ENCODE measurements at places on chromosomes 6 and 20.

DNA sequence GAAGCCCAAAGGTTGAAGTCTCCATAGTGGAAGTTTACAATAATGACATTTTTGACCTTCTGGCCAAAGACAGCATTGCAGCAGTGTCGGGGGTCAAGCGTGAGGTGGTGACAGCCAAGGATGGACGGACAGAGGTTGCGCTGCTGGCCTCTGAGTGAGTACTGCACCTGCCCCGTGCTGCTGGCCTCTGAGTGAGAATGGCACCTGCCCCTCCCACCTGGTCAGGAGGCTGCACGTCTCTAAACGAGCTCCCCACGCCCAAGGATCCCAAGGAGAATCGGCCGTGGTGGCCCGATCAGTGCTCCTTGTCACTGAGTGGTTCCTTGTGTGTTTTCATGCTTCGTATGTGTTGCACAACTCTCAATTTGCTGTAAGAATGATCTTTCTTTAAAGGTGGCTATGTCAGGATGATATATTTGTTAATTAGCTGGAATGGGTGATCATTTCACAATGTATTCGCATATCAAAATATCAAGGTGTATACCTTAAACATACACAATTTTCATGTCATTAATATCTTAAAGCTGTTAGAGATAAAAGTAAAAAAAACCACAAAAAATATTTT lies 40.4 kb downstream of the FRMD1 start:
- no peak for DNase-seq

- DNase-seq = no peak
These were observed 11.7 kb upstream of the TBC1D7 start for GRCh38 chr6:13339863-13340630.

DNA sequence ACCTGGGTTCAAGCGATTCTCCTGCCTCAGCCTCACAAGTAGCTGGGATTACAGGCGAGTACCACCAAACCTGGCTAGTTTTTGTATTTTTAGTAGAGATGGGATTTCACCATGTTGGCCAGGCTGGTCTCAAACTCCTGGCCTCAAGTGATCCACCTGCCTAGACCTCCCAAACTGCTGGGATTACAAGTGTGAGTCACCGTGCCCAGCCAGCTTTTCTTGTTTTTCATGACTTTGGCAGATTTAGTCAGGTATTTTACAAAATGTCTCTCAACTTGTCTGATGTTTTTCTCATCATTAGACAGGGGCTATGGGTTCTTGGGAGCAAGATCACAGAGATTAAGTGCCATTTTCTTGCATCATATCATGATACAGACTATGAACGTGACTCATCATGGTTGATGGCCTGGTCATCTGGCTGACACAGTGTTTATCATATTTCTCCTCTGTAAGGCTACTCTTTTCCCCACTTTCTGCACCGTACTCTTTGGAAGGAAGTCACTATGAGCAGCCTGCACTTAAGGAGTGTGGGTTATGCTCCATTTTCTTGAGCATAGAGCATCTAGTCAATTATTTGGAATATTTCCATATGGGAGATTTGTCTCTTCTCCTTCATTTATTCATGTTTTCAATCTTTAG lies 67.8 kb downstream of the RNF182 start:
- DNase-seq = no peak

- DNase-seq = no peak
These were observed 558.7 kb downstream of the LMBRD1 start for GRCh38 chr6:69238067-69238466.

- no peak for DNase-seq
These were observed 5.0 kb downstream of the MANBAL start for GRCh38 chr20:37294262-37294981.

GRCh38 chr20:37903317-37904007 lies 535 bp downstream of the VSTM2L start:
- no peak for DNase-seq

GRCh38 chr20:44597930-44598329 lies 15.6 kb downstream of the PKIG start:
- DNase-seq = no peak

DNA sequence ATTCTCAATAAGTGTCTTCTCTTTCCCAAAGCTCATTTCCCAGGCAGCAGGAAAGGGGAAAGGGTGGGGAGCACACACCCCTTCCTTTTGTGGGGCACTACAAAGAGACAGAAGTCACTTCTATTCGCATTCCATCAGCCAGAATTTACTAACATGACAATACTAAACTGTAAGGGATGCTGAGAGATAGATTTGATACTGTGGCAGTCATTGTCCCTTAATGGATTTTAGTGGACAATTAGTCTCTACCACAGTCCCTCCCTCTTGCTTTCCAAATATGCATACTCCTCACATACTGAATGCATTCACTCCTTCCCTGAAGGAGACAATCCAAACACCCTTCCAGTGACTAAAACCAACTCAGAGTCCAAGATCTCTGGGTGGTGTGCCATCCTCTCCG lies 50.5 kb downstream of the ABRACL start:
- DNase-seq = no peak

GRCh38 chr20:56328861-56329260 lies 29.9 kb upstream of the FAM210B start:
- DNase-seq = no peak

GRCh38 chr6:36969988-36970891 lies 15.7 kb downstream of the PI16 start:
- no peak for DNase-seq

GRCh38 chr20:59013031-59013951 lies 5.9 kb upstream of the TUBB1 start:
- DNase-seq = no peak

DNA sequence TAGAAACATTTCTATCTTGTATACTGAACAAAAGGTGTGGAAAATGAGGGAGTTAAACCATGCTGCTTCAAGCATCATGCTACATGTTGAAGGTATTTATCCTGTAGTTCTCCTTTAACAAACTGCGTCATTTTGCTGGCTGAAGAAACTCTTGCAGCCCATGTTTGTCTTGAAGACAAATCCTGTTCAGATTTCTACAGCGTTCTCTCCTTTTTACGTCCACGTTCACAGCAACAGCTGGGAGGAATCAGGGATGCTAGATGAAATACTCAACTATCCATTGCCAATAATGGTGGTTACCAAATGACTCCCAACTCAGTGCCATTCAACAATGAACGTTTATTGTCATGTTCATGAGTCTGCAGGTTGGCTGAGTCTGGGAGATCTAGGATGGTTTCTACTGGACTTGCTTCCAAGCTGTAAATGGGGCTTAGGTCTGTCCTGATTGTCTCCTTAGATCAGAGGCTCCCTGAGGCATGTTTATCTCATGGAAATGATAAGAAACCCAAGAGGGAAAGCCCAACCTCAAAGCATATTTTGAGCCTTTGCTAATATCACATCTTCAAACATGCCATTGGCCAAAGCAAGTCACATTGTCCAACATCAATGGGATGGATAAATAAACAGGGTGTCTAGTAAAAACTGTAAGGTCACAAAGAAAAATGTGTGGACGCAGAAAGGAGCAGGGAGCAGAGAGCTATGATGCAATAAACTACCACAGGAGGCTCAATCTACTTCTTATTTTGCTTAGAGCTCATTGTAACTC lies 2.7 kb upstream of the PLCB1 start:
- DNase-seq = no peak

GRCh38 chr20:53224851-53225250 lies 252.7 kb downstream of the TSHZ2 start:
- DNase-seq = no peak

DNA sequence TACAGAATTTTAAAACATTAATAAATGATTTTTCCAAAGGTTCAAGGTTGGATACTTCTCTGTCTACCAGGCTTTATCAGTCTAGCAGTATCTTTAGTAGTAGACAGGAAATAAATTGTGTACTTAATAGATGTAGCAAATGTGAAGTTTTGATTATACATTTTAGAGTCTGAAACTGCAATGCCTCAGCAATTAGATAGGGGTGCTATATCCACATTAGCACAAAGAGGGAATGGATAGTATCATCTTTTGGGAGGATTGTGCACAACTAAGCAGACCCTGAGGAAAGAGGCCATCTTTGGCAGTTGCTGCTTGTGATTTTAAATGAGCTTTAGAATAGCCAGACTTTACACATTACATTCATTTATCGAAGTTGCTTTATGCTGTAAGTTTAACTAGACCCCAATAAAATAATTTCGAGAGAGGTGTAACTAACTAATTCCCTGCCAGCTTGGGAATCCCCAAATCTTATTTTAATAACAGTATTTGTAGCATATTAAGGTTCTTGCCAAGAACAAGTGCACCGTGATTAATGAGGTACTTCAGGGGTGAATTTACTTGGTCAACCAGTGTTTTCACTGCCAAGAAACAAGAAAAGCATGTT lies 2.8 kb downstream of the KCNQ5 start:
- DNase-seq = no peak

DNA sequence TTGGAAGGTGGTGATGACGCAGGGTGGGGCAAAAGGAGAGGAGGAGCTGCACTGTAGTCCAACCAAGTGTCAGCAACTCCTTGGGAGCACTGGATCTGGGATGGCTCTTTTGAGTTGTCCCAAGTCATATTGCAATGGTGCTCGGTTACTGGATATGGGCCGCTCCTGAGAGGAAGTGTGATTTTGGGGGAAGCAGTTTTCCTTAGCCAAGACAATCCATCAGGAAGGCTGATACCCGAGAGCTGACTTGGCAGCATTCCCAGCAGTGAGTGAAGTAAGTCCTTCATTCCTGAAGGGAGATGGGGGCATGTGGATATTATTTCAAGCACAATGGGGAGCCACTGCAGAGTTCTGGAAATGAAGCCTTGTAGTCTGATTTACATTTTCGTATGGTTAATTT lies 354.1 kb downstream of the RFPL4B start:
- no peak for DNase-seq

DNA sequence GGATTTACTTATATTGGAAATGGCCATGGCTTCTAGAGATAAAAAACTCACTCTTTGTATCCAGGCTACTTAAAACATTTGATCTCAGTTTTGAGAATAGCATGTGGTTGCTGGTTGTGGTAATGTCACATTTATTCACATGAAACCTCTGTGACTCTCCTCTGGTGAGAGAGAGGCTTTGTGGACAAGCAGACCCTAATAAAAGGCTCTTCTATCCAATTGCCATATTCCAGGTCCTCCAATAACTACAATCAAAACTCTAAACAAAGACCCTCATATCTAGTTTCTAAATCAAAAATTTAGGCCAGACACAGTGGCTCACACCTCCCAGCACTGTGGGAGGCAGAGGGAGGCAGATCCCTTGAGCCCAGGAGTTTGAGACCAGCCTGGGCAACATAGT lies 176.3 kb upstream of the LAMP5 start:
- no peak for DNase-seq

DNA sequence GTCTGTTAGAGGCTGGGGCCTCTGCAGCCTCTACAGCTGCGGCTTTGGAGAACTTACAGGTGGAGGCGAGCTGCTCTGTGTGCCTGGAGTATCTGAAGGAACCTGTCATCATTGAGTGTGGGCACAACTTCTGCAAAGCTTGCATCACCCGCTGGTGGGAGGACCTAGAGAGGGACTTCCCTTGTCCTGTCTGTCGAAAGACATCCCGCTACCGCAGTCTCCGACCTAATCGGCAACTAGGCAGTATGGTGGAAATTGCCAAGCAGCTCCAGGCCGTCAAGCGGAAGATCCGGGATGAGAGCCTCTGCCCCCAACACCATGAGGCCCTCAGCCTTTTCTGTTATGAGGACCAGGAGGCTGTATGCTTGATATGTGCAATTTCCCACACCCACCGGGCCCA lies 2.6 kb downstream of the TRIM39 start:
- no peak for DNase-seq

DNA sequence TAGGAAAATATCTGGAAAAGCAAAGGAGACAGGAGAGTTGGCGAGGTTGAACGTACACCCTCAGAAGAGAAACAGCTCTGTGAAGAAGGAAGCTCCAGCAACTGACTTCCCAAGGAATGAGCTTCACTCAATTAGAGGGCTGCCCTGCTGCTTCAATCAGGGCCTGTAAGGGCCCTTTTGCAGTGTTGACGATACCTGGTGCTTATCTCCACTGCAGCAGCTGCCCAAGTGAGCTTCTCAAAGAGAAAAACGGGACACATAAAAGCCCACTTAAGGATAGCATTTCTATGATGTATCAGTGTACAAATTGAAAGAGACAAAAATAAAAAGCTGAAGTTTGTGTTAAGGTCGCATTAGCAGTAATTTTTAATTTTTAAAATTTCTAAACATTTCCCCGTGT lies 16.4 kb downstream of the SEC63 start:
- no peak for DNase-seq

DNA sequence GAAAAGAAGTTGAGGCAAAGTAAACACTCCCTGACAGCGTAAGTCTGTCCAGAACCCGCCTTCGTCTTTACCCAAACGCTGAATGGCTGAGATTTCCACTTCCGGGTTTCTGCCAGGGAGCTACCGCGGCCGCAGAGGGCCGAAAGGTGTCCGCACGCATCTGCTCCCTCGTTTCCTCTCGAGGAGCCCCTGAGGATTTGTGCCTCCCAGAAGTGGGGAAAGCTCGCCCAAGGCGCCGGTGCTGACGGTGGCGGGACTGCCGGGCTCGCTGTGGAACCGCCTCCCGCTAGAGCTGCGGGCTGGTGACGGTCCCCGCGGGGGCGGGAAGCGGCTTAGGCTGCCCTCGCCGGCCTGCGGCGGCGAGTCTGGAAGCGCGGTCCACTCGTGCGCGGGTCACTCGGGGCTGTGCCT lies 1760.2 kb upstream of the DEFB115 start:
- no peak for DNase-seq
